Urinary bladder (tissue), 4 donors: ENCODE measurements at places on chromosomes 4 and X.

- DNase-seq = no peak
Measured at GRCh38 chr4:127015667-127016117, 617.1 kb upstream of the INTU start.

GRCh38 chrX:23276475-23276874, 58.2 kb upstream of the PTCHD1 start:
- DNase-seq = peak; percentile 4

DNA sequence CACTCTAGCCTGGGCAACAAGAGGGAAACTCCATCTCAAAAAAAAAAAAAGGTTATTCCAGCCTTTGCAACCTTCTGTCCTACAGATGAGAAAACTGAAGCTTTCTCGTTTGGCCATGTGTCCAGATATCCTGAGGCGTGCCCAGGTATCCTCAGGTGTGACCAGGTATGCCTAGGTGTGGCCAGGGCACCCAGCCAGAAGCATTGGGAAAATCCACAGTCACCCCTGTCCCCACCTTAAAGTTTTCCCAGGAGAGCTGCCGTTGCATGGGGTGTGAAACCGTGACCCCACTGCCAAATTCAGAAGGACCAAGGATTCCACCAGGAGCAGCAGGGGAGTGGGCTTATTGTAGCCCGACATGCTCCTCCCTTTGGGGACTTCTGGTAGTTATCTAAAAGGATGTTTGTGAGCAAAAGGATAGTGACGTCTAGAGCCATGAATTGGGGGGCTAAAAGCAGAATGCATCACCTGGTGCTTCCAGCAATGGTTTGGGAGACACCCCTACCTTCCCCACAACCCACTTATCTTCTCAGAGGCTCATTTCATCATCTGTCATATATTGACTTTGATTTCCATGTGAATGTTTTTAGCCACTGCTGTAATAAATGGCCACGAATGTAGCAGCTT, 4.0 kb upstream of the DHRSX start:
- DNase-seq = no peak

GRCh38 chr4:153004081-153004850, 68.1 kb downstream of the FHDC1 start:
- no peak for DNase-seq

GRCh38 chr4:74394476-74395136, 29.7 kb downstream of the EREG start:
- DNase-seq = no peak

- DNase-seq = no peak
Measured at GRCh38 chr4:62434921-62435320, 1234.8 kb downstream of the ADGRL3 start.

DNA sequence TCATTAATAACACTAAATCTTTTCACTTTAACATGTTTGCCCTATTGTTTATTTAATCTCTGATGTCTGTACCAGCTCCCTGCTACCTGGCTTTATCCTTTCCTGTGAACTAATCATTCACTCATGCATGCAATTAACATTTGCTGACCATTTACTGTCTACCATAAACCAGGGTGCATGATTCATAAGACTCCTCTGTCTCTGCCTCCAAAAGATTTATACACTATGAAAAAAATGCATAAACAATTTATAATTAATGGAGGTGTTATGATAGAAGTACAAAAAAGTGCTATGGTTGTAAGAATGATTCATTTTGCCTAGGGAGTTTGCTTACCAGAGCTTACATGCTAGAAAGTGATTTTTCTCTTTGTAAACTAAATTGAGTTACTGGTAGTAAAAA, 24.5 kb upstream of the CPEB2 start:
- no peak for DNase-seq

DNA sequence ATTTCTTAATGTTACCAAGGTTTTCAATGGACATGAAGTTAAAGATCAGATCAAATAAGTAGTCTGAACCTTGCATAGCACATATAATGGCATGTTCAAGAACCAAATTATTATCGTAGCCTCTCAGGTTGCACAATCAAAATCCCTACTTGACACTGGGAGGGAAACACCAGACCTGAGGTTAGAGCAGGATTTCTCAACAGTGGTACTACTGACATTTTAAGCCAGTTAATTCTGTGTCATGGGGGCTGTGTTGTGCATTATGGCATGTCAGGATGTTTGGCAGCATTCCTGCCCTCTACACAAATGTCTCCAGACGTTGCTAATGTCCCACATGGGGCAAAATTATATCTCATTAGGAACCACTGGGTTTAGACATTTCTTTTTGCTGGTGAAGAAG, 20.8 kb downstream of the RLIM start:
- no peak for DNase-seq

DNA sequence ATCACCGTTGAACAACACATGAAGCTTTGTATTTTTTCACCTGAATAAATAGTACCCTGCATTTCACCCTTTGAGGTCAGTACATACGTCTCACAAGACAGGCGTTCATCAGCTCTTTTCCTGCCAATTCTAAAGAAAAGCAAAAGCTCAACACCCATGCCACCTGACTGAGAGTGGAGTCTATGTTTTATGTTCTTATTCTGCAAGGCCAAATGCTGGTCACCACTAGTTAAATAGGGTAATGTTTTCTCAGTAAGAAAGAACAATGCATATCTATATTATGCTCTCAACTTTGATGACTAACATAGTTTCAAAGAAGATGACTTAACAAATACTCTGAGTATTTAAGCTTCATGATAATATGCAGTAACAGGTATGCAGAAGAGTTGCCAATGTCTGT, 336.3 kb upstream of the BMP3 start:
- no peak for DNase-seq

GRCh38 chrX:97860226-97860625, 976.5 kb downstream of the RPA4 start:
- no peak for DNase-seq

- DNase-seq = no peak
Measured at GRCh38 chr4:105542039-105542438, 10.4 kb upstream of the ARHGEF38 start.

- no peak for DNase-seq
Measured at GRCh38 chrX:56248492-56248891, 16.3 kb downstream of the KLF8 start.

DNA sequence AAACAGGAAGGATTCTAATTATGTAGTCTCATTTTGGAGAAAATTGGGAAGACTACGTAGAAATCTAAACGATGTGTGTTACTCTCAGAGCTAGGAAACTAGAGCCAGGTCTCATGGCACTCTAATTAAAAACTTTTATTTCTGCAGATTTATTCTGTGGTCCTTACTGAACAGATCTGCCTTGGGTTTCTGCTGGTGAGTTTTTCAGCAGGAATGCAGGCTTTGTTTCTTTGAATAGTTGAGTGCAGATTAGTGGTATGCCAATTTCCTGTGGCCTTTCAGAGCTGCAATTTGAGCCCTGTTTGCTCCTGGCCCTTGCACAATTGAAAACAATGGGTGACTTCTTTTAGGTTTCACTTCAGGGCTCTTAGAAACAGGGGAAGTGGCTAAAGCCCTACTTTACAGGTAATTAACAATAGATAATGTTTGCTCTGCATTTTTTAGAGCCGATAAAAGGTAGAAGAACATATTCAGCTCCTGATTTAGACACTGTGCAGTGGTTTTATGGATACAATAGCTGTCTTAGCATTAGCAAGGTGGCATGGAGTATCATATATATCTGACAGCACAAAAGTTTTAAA, 21.8 kb downstream of the SPRY1 start:
- no peak for DNase-seq

DNA sequence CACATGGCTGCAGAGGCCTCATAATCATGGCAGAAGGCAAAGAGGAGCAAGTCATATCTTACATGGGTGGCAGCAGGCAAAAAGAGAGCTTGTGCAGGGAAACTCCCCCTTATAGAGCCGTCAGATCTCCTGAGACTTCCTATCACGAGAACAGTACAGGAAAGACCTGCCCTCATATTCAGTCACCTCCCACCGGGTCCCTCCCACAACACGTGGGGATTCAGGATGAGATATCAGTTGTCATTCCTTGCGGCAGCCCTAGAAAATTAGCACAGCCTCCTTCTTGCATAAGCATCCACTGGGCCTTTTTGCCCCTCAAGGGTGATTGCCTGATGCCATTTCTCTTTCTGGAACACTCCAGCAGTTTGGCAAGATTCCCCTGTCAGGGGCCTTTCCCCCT, 61.7 kb upstream of the STX18 start:
- no peak for DNase-seq

- DNase-seq = no peak
Measured at GRCh38 chr4:47531241-47531953, 46.3 kb downstream of the ATP10D start.

- no peak for DNase-seq
Measured at GRCh38 chrX:149641835-149642234, 10.2 kb upstream of the TMEM185A start.

- no peak for DNase-seq
Measured at GRCh38 chr4:73450398-73451004, 14.5 kb downstream of the AFP start.

DNA sequence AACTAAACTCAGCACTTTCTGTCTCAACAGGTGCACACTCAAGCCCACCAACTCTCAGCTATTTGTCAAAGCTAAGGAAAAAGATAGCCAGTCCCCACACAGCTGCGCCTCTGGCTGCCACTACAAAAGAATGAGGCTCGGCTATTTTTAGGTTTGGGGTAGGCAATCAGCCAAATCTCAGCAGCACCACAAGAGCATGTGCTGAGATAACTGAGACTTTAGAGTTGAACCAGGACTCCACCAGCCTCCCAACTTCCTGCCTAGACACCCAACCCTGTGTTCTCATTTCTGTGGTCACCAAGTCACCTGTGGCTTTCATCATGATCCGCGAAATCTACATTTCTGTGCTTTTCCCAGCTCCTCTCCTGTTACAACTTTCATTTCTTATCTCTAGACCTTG, 28.0 kb downstream of the DMD start:
- DNase-seq = no peak

- no peak for DNase-seq
Measured at GRCh38 chr4:104728380-104729122, 233.9 kb upstream of the CXXC4 start.

GRCh38 chr4:48093991-48094416, 40.0 kb downstream of the TXK start:
- DNase-seq = no peak

DNA sequence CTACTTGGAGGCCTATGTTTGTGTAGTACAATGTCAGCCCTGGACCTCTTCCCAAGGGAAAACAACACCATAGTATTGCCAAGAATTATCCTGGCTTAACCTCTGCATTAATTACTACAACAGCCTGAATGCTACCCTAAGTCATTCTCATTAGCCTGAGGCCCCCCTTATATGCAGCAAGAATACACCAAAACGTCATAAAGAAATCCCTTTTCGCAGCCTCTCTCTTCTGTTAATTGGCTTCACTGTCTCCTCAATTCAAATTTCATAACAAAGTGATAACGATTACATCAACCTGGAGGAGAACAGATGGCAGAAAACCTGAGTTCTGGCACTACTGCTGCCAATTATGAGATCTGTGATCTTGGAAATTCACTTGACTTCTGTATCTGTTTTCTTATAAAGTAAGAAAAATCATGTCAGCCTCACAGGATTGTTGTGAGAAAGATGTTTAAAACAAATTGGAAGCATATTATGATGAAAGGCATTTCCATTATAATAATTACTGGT, 1663.1 kb downstream of the STIM2 start:
- DNase-seq = no peak

- DNase-seq = no peak
Measured at GRCh38 chr4:129842096-129842495, 746.1 kb downstream of the C4orf33 start.

GRCh38 chrX:17860811-17861488, at the start of gene RAI2:
Gene RAI2, minus strand, starts transcription at chrX:17861298. Its CDS starts 59,288 bp downstream, at chrX:17802010.
- DNase-seq = no peak

- no peak for DNase-seq
Measured at GRCh38 chr4:41072021-41072777, 142.1 kb downstream of the APBB2 start.

GRCh38 chr4:54941994-54942552, 183.3 kb downstream of the KDR start:
- no peak for DNase-seq

DNA sequence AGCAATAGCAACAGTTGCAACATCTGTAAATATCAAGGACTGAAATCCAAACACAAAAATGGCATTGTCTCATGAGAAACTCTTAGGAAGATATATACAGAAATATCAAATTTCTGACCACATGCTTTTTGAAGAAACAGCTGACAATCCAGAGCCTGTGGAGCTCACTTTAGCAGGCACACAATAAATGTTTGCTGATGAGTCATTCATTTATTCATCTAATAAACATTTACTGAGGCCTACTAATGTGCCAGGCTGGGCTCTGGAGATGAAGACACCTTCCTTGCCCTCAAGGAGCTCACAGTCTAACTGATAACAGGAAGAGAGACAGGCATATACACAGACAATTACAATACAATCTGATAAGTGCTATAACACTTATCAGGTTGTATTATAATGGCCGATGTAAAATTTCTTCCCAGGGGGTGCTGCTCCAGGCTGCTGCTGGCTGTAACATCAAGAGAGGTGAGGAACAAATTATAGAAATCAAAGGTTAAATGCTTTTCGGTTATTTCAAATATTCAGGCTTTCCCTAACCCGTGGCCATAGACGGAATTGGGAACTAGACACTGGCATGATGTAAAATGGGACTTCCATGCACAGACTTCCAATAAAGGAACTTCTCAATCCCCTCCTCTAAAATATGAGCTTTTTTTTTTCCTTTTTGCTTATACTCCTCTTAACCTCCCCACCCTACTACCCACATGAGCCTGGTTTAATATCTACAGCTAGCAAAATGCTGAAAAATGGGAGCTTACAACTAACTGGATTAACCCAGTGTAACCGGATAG, 16.8 kb upstream of the ZCCHC13 start:
- no peak for DNase-seq

GRCh38 chrX:78673246-78673645, 14.1 kb upstream of the RTL3 start:
- DNase-seq = no peak

GRCh38 chrX:24024819-24025740, 1.9 kb downstream of the KLHL15 start:
- DNase-seq = peak; percentile 66

GRCh38 chr4:88969271-88969670, 87.7 kb downstream of the FAM13A start:
- no peak for DNase-seq

GRCh38 chr4:110364911-110365520, 110.9 kb upstream of the ENPEP start:
- DNase-seq = no peak

DNA sequence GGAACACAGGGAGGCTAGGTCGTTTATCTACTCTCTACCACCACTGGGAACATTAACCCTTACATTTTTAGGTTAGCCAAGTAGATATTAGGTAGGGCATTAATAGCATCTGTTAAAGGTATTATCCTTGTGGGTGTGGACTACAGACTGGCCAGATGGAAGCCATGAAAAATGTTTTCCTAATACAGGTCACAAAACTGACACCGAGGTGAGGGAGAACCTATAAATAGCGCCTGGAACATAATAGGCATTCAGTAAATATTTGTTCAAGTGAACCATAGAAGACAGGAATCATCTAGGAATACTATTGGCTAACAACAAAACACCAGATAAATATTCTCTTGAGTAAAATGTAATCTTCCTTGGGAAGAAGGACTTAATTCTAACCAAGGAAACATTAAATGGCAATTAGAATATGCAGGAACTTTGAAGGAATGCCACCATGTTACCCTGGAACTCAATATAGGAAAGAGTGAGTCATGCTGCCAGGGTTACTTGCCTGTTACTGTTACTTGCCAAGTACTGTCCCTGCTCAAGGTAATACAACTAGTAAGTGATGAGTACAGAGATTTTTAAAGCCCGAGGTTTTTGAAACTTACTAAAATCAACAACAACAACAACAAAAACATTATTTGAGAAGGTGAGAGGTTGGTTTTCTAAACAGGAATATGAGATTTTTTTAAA, 79.0 kb downstream of the SOX3 start:
- DNase-seq = no peak

- DNase-seq = no peak
Measured at GRCh38 chr4:25441519-25442117, 64.6 kb downstream of the ANAPC4 start.
